Panc1 (cell line): ENCODE measurements at places on chromosomes 6 and 20. TPM values are rescaled to one million over a fixed set of nuclear protein-coding genes. Genes with fewer than 3 reads are reported as not detected.

DNA sequence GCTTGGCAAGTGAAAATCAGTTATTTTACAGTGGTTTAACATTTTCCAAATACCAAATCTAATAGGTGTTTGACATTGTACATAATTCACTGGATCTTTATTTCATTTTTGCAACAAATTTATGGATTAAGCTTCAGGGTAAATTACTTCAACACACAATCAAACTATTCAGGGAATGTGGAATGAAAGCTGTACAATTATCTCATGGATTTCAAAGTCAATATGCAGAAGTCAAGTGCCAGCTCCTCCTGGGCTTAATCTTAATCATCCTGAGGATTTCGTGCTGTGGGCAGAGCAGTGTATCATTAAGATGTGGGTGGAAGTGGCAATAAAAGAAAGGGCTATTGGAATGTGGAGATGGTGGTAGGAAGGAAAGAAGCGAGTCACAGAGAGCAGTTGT, 548.8 kb downstream of the COL12A1 start:
- H3K27me3 ChIP-seq, result no peaks in the 10 kb centered on the region
- H3K36me3 ChIP-seq, result no peaks in the 10 kb centered on the region
- no peaks in the 10 kb centered on the region for H3K4me1 ChIP-seq
- no peak overlapping the region for H3K4me3 ChIP-seq

DNA sequence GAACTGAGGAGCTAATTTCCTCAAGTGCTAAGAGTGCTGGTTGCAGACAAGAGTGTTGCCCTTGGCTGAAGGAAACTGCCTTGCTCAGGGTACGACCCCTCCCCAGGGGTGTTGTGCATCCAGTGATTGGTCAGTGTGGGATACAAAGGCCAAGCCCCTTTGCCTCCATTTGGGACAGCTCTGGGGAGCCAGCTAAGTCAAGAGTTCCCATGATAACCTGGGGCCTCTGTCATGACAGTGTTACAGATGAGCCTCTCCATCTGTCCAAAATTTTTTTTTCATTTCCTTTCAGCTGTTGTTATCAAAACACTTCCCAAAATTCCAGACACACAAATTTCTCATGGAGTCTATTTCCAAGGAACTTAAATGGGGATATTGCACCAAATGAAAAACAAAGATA, 93.3 kb downstream of the HS3ST5 start:
- H3K36me3 ChIP-seq, result no peaks in the 10 kb centered on the region
- H3K4me3 ChIP-seq, result no peak overlapping the region
- H3K27ac ChIP-seq, result no peak overlapping the region
- DNase-seq, result no peak
- H3K4me1 ChIP-seq, result no peaks in the 10 kb centered on the region

DNA sequence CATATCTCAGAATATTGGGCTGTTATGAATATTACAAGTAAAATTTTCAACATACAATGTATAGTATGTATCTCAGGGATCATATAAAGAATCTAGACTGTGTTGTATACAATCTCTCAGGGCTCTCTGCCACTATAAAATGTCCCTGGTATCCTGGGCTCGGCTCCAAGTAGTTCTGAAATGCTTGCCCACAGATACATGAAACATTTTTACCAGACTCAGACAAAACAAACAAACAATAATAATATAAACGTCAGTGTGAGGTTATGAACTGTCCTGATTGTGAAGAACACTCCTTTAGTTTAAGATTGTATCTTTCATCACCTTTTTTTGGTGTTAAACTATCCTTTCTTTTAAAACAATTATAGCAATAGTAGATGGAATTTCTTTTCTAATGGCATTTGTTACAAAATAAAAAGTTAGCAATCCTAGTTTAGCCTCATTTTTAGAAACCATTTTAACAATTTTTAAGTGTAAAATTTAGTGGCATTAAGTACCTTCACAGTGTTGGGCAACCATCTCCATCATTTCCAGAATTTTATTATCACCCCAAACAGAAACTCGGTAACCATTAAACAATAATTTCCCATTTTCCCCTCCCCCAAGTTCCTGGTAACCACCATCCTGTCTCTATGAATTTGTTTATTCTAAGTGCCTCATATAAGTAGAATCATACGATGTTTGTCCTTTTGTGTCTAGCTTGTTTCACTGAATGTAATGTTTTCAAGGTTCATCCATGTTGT, 17.4 kb upstream of the LY86 start:
- DNase-seq, result no peak
- H3K27ac ChIP-seq, result no peak overlapping the region
- H3K36me3 ChIP-seq, result no peaks in the 10 kb centered on the region
- no peak overlapping the region for H3K4me3 ChIP-seq
- no peaks in the 10 kb centered on the region for H3K4me1 ChIP-seq

The TMEM244 gene
- total RNA-seq, result not detected

DNA sequence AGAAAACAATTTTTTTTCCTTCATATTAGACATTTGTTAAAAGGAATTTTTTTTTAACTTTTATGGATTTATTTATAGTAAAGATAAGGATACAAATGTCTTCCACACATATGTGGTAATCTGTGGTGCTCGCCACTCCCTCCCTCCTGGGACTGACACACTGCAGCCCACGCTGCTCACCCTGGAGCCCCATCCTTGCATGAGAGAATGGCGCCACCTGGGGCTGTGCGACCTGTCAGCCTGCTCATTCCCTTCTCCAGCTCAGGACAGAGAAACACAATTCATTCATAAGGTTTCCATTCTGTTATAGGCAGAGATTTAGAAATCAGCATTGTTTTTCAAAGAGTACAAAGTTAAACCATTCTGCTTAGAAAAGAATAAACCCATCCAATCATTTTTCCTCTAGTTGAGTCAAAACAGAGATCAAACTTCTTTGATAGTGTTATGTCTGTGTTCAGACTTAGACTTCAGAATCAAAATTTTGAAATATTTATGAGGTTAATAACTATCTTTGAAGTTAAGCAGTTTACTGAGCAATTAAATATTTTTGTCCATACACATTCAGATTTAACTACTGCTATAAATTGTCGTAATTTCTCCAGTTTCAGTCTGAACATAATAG, 42.8 kb upstream of the DYNLRB1 start:
- no peak for DNase-seq
- peaks cover 21% of the 10 kb centered on the region for H3K36me3 ChIP-seq
- no peak overlapping the region for H3K4me3 ChIP-seq
- H3K27me3 ChIP-seq, result no peaks in the 10 kb centered on the region
- no peaks in the 10 kb centered on the region for H3K4me1 ChIP-seq
